ENCODE measurements at places on chromosomes 6 and 20.

DNA sequence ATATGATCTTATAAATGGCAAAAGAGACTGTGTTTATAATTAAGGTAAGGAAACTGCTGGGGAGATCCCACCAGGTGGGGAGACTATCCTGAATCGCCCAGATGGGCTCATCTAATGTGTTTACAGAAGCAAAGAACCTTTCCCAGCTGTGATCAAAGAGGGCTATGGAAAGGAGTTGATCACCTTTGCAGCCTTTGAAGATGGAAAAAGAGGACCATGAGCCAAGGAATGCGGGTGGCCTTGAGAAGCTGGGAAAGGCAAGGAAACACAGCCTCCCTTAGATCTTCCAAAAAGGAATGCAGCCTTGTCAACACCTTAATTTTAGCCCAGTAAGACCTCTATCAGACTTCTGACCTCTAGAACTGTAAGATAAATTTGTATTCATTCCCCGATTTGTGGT is 66.5 kb upstream of the ADGRG6 start:
- no peak for DNase-seq

DNA sequence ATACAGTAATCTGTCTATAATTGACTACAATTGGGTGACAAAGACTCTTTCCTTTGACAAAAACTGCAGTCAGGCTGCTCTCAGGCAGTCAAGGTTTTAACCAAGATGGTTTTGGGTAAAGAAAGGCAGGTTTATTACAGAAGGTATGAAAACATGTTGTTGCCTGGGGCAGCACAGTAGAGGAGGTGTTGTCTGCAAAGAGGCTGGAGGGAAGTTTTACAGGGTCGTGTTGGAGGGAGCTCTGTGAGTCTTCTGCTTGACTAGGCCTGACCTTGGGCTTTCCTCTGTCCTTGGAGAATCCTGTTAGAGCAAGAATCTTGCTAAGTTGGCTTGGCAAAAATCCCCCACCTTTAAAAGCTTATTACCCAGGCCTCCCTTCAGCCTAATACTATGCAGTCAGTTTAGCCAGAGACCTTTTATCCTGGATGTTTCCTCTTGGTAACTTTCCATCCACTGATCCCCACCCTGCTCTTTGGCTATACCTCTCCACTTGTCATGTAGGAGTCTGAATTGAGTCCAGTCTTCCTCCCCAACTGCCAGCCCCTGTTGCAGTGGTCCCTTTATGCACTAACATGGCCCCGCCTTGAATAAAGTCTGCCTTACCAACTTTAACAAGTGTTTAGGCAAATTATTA is 143.0 kb upstream of the SLC22A16 start:
- DNase-seq, result no peak

DNA sequence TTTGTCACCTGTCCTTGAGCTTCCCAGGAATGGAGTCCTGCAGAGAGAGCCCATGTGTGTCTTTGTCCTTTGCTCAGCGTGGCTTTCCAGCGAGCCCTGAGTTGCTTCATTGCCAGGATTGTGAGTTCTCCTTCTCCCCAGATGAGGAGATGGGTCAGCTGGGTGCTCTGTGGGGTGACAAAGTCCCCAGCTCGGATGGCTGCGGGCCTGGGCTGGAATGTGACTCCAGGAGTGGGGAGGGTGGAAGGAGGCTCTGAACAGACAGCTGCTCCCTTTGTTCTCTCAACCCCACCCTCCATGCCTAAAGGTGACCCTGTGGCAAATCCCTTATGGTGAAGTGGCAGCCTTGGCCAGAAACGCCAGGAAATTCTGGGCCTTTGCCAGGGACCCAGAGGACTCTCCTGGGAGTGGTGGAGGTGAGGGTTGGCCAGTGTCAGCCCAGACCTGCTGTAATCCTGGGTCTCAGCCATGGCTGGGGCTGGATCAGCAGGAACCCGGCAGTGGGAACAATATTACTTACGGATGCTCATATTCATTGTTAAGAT is 44.4 kb upstream of the CST5 start:
- DNase-seq, result no peak

DNA sequence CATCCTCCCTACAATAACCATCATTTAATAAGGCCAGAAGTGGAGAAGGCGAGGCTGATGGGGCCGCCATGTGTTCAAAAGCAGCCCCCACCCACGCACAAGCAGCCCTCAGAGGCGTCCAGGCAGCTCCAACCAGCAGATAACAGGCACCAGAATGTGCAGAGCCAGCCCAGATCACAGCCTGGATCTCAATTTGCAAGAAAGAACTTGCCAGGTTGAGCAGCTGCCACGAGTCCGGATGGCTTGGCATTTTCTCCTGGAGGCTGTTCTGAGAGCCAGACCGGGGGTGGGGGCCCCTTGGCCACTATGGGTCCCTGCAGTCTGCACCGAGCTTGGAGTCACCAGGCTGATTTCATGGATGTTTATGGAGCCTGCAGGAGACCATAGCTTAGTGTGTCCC is 338.1 kb downstream of the PREX1 start:
- DNase-seq, result no peak

- DNase-seq, result no peak
Measured at GRCh38 chr6:156017838-156018237, 562.2 kb upstream of the NOX3 start.

- no peak for DNase-seq
Measured at GRCh38 chr20:48471759-48472408, 355.9 kb downstream of the PREX1 start.

GRCh38 chr6:227812-228338 is 64.4 kb upstream of the DUSP22 start:
- DNase-seq, result no peak

Measured in hepatocyte (in vitro differentiated cells).